Hippocampal formation (tissue), 2 donors: ENCODE measurements at places on chromosomes 12 and 14.

GRCh38 chr12:127006972-127007371, 1260.0 kb upstream of the TMEM132C start:
- DNase-seq = no peak

- no peak for DNase-seq
Observed at GRCh38 chr12:98973395-98973794, 328.3 kb downstream of the APAF1 start.

DNA sequence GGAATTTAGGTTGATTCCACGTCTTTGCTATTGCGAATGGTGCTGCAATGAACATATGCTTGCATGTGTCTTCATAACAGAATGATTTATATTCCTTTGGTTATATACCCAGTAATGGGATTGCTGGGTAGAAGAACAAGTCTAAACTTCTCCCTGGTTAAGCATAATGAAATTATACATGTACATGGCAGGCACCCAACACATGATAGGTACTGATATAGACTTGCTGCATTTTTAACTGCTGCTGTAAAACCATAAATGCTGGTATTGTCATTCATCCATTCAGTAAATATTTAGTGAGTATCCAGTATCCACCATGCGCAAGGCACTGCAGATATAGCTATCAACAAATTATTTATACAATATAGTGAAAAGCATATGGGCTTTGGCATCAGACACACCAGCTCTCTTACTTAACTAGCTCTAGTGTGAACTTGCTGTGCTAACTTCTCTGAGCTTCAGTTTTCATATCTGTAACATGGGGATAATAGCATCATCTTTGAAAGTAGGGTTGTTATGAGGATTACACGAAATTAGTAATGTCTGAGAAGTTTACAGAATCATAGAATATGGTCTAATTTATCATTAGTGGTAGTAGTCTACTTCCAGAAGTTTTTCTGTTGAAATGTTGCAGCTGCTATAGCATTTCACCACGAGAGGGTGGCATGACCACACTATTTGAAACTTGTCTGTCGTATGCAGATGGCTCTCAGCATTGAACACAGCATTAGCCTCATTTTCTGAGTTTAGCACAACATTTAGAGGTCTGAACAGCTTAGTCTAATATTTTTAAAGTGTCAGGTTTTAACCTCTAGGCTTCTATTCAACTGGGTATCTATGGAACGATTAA, 32.0 kb upstream of the SEL1L start:
- DNase-seq = peak; percentile 5

- no peak for DNase-seq
Observed at GRCh38 chr12:32843528-32844095, 53.0 kb downstream of the PKP2 start.

DNA sequence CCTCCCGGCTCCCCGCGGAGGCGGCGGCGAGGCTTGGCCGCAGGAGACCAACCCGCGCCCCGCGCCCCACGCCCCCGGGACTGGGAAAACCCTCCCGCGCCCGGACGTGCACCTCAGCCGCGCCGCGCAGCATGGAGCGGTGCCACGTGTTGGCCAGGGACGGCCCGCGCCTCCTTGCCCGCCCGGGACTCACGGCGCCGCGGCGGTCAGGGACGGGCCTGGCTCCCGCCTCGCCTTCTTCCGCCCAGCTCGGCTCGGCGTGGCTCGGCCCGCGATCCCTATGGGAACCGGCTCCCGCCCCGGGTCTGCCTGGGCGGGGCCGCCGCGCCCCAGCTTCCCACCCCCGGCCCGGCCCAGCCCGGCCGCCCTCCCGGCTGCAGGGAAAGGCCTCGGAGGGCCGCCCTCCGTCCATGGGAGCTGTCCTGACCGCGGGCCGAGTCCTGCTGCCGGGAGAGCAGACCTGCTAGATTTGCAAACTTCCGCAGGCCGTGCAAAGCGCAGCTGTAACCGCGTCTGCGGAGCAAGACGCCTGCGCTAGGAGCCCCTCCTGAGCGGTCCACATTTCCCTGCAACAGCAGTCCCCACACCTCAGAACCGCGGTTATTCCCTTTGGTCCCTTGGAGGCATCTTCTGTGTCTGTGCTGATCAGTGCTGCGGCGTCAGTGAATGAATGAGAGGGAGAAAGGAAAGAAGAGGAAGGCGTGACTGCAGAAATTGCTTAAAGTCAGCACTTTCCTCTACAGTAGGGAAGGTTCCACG, at the start of gene CDKL1:
CDKL1 (minus strand) TSS at position 251 of the 759 bp plus-strand sequence. CDS start 1,013 bp downstream, outside the sequence.
- peak; percentile 54 for DNase-seq

GRCh38 chr12:89949457-89950195, 241.0 kb upstream of the ATP2B1 start:
- DNase-seq = no peak

- DNase-seq = no peak
Observed at GRCh38 chr14:35088514-35088913, 33.3 kb downstream of the PPP2R3C start.

DNA sequence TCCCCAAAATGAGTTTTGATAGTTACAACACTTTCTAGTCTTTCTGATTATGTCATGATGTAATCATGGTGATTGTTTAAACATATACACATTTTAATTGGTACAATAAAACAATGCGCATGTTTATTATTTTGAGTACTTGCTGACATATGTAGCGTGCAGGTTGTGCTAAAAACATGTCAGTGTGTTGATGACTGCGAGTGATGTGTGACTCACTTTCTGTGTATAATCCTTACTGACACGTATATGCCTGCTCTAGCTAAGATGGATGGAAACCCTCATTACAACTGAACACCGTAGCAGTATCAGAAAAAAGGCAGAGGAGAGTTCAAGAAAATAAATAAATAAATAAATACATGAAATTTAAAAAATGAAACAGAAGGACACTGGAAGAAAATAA, 1552.4 kb upstream of the FLRT2 start:
- DNase-seq = no peak

DNA sequence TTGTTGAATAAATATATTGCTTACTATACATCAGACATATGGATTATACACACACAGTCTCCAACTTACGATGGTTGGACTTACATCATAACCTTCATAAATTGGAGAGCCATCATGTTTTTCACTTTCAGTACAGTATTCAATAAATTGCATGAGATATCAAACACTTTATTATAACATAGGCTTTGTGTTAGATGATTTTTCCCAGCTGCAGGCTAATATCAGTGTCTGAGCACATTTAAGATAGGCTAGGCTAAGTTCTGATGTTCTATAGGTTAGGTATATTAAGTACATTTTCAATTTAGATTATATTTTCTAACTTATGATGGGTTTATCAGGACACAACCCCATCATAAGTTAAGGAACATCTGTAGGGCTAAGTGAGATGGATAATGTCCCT, 17.9 kb upstream of the KRR1 start:
- no peak for DNase-seq

- DNase-seq = no peak
Observed at GRCh38 chr14:21840765-21841164, 167.1 kb upstream of the OR4E1 start.

GRCh38 chr12:2642176-2642892, 152.4 kb upstream of the FKBP4 start:
- no peak for DNase-seq

DNA sequence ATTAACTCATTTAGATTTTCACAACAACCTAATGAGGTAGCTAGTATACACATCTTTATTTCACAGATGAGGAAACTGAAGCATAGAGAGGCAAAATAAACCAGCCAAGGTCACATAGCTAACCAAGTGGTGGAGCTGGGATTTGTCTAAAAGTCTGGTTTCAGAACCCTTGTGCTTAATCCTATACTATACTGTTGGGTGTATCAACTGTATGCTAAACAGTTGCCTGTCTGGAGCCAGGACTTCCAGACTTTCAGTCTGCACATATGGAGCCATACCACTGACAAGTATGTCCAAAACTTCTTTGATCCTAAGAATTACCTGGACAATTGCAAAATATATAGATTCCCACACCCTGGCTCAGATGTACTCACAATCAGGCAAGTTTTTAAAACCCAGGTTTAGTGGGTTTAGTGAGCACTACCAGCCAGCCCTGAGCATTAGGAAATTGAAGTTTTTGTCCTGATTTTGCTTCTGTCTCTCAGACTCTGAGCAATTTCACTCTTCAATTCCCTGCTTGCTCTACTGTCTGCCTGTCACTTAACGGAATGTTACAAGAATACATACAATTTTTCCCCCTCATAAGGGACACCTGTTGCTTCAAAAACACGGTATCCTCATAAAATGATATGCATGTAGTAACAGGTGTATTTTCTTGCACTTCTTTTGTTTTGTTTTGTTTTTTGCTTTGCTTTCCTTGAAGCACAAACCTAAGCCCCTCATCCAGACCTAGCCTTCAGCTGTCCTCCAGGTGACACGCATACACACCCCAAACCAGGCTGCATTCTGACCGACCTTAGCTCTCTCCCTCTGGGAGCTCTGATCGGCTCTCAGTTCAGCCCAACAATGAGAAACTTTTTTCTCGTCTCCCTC, 9.6 kb upstream of the SALL2 start:
- no peak for DNase-seq

- DNase-seq = no peak
Observed at GRCh38 chr12:123223241-123223668, 9.7 kb downstream of the MPHOSPH9 start.

DNA sequence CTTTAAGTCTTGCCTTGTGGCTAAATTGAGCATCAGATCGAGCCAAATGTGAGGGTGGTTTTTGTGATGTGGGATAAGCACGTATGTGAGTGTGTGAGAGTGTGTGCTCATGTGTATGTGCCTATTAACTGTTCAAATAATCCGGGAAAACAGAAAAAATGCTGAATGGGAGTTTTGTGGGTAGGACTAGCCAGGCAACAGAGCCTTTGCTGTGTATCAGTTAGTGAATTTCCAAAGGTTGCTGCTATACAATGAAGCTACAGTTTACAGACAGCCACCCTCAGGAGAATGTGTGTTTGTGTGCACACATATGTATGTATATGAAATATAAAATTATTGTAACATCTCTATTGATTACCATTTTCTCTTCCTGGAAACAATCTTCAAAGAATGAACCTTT, 154.0 kb downstream of the SOX5 start:
- no peak for DNase-seq

DNA sequence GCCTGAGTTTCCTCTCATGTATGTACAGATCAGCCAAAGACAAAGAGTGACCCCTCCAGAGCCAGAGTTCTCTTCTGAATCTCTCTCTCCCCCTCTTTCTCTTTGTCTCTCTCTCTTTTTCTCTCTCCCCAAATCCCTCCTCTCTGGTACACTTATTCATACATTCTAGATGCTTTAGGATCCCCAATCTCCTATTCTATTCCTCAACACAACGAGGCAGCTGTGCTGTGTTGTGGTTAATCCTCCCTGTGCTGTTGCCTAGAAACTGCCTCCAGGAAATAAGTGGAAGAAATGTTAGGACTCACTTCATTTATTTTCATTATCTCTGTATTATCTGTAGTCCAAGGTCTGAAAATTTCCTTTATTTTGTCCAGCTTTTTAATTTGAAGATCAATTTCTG, 350.5 kb upstream of the OR4E1 start:
- no peak for DNase-seq
